ENCODE measurements at places on chromosomes 5 and 9.

- no peak for DNase-seq
Observed at GRCh38 chr5:151251621-151252020, 1.4 kb upstream of the GM2A start.

DNA sequence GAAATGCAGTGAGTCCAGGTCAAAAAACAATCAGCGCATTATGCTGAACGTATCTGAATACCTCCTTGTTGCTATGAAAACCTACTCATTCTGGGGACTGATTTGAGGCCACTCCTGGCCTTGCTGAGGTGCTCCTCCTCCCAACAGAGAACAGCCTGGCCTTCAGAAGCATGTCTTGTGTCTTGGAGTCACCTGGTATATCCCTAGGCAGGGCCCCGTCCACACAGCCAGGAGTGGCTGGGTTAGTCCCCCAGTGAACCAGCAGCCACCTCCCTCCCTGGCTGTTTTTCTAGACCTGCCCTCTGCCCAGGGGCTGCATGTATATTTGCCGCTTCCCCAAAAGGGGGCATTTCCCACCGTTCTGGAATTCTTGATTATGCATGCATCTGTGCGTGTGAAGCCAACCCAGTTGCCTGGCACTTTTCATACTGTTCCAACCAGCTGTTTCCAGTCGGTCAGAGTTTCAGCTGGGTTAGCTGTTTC, 99.2 kb upstream of the SPATA31C2 start:
- DNase-seq: no peak

DNA sequence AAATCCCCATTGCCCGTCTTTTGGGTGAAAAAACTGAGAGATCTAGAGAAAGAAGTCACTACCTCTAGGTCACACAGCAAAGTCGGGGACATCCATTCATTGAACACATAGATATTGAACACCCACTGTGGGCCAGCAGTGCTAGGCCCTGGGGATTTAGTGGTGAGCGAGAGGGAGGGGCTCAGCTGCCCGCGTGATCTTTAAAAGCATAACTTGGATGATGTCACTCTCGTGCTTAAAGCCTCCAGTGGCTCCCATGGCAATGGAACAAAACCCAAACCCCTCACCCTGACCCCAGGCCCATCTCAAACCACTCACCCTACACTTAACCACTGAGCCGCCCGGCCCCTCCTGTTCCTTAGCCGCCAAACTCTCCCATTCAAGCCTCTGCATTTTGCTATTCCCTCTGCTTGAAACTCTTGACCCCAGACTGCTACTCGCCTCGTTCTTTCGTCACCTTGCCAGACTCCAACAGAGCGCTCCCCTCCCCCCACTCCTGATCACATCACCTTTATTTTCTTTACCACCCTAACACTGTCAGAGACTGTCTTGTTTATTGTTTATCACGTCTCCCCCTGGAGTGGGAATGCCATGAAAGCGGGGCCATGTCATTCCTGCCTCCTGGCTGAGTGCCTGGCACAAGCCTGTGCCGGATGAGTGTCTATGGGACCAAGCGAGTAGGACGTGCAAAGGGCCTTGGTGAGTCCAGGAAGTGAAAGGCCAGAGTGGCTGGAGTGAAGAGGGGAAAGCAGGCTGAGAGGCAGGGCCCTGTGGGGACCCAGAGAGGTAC, 710 bp upstream of the PIP5KL1 start:
- DNase-seq: no peak

DNA sequence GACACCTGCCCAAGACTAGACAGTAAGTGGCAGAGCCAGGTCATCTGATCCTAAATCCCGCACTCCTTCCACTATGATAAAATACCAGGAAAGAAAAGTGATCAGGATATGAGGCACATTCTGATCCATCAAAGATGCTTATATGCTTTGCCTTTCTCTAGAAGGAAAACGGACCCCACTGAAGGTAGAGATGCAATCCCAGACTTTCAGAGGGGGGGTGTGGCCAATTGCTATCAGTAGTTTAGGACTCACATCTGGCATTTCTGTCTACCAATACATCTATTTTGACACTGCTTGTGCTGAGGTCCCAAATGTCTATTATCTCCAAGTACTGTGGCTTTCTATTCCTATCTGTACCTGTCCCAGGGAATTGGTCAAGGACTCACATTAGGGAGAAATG, 1.7 kb downstream of the TRIM52 start:
- no peak for DNase-seq

GRCh38 chr5:179960204-179960831, 52.6 kb upstream of the TBC1D9B start:
- no peak for DNase-seq

DNA sequence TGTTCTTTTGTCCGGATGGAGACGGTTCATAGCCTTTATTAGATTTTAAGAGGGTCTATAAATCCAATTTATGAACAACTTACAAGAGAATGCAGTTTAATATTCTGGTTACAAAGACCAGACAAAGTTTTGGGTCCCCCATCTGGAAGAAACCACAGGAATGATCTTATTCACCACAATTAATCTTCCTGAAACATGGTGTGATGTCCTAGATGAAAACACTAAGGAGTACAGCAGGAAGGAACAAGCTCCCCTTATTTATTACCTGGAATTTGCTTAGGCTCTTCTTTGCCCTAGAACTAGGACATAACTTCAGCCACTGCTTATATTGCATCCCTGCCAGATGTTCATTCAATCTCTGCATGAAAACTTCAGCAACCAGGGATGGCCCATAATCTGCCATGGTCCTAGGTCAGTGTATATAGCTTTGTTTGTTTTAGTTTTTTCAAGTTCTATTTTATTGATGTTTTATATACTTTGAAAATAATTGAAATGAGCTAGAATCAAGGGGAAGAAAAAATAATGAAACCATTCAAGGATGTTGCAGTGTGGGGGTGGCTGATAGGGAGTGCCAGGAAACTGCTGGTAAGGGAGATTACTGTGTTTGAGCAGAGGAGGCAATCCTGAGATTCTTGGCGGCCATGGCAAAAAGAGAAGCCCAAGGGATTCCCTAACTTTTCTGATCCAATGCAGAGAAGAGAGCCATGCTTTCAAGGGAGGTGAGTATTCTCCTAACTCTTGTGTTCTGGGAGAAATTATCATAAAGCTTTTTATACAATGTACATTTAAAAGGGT, 16.8 kb downstream of the TXNDC8 start:
- no peak for DNase-seq

- DNase-seq: no peak
Observed at GRCh38 chr9:4389003-4389402, 89.1 kb upstream of the GLIS3 start.

GRCh38 chr5:34013547-34013946, 5.7 kb upstream of the AMACR start:
- DNase-seq: no peak

DNA sequence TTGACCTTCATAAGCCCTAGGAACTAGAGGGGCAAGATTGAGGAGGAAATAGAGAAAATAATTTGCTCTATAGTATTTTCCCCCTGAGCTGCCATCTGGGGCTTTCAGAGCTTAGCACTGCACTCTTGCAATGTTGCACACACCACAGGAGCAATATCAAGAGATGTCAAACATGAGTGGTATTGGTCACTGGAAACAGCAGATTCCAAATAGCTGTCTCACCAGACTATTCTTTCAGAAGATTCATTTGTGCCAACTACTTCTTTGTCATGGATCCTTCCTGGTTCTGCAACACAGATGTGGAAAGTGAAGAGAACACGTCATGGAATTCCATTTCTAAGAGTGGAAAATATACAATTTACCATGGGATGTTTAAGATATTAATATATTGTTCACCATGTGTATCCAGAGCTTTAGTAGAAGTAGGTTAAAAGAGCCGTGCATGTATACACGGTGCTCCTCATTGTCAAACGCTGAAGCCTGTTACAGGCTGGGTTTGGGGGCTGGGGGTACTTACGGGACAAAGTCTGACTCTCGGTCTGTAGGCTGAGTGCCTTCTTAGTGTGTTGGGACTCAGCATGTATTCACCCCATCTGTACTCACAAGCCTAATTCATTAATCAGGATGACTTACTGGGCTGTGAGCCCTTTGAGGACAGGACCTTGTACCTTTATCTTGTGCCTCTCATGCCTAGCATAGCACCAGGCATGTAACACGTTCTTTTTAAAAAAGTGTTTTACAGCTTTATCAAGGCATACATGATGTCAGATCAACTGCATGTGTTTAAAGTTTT, 31.4 kb upstream of the GDNF start:
- DNase-seq: no peak

DNA sequence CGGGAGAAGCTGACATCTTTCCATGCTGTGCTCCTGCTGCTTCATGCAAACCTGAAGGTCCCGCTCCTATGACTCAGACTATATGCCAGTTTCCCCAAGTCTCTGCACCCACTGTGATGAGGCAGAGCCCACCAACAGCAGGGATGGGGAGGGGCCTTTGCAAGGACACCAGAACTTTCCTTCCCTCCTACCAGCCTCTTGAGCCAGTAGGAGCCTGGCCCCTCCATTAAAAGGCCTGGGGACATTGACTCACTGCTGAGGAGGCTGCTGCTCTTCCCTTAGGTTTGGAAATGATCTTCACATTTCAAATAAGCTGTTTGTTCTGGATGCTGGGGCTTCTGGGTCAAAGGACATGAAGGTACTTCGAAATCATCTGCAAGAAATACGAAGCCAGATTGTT, 26.1 kb upstream of the CTSL start:
- no peak for DNase-seq

GRCh38 chr9:71747576-71747975, 20.7 kb downstream of the CEMIP2 start:
- no peak for DNase-seq

DNA sequence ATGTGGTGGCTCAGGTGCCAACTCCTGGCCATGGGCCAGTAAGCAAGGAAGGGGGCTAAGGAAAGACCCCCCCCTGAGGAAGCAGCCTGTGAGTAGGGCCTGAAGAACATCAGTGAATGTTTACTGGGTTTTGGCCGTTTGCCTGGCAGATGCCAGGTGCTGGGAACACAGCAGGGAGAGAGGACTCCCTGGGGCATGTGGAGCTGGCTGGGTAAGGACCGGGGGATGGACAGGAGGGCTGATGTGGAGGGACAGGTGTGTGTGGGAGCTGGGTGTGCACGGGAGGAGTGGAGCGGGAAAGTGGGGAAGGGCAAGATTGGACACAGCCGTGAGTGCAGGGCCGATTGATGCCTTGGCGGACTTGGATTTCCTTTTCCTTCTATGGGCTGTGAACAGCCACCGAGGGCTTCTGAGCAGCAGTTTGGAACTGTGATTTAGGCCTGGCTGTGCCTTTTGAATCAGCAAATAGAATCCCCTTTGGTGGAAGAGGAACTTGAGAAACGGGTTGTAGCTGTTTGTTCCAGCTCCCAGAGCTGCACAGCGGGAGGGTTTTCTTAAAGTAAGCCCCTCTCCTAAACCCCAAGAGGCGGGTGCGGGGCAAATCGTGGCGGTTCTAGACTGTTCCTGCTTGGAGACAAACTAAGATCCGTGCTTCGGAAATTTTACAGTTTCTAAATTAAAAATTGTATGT, 3.1 kb downstream of the HMCN2 start:
- no peak for DNase-seq

DNA sequence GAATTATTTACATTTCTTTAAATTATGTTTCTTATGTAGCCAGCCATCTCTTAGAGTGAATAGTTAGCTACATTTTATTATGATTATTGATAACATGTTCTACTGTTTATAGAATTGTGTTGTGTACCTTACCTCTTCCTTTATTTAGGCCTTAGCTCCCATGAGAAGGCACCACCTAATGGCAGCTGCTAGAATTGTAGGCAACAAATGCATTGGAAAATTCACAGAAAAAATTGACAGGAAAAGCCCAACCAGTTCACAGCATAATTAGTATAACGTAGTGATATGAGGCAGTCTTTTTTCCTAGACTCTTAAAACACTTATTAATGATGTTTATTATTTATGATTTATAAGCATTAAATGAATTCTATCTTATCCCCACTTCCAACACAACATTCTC, 175.8 kb downstream of the WDR70 start:
- no peak for DNase-seq

GRCh38 chr9:68619636-68620035, 79.0 kb upstream of the TMEM252 start:
- no peak for DNase-seq

DNA sequence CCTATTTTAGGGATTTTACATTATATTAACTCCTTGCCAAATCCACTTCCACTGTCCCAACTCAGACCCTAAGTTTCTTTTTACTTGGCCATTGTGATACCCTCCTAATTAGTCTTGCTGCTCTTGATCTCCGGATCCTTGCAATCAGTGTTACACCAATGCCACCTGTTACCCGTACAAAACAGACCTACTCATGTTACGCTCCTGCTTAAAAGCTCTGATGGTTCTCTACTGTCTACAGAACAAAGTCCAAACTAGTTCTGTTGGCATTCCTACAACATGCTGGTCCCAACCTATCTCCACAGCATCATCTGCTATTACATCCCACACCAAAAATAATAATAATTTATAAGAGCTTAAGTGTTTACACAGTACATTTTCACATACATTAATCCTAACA, 9.8 kb downstream of the ECPAS start:
- no peak for DNase-seq

GRCh38 chr5:948472-949274, 56.0 kb downstream of the TRIP13 start:
- peak; percentile 37 for DNase-seq

DNA sequence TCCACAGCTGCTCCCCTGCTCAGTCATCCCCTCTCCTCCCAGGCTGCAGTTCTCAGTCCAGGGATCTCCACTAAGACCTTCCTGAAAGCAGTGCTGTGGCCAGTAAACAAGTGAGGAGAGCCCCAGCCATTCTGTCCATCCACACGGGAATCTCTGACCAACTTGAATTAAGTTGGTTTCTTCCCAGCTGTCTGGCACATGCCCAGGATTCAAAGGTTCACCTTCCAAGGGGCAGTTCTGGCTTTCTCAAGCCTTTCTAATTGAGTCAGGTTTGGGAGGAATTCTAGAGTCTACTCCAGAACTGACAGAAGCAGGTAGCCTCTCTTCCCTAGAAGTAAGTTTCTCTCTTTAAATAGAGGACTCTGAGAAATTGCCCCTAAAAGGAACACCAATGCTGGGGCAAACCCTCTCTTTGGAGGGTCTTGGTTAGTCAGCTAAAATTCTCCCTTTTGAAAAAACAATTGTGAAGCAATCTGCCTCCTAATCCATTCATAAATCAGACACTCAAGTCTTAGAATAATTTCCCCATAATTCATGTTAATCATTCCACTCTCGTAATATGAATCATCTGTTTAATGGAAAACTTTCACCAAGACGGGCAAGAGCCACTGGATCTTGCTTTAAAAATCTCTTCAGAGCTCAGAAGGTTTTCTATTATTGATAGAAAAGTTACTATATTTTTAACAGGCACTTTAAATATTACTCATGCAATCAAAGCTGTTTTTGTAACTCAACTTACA, 133.8 kb downstream of the SPOCK1 start:
- DNase-seq: no peak

GRCh38 chr9:107340920-107341632, 58.0 kb downstream of the RAD23B start:
- peak; percentile 85 for DNase-seq
